Peyer's patch (tissue), 4 donors: ENCODE measurements at places on chromosomes 1 and 21.

DNA sequence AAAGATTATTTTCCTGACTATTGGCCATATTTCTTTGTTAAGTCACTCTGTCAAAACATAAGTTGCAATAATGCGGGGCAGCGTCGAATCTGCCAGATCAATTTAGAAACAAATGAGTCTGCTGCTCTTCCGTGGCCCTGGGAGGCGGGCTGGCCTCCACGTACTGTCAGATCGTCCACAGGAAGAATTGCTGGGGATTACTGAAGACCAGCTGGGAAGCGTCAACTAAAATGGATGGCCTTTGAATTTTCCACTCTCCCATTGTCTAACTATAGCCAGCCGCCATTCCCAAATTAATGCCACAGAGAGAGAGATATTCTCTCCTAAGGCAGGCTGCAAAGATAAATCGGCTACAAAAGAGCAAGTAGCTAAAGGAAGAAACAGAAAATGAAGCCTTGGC is 560.2 kb downstream of the SMYD3 start:
- no peak for DNase-seq

DNA sequence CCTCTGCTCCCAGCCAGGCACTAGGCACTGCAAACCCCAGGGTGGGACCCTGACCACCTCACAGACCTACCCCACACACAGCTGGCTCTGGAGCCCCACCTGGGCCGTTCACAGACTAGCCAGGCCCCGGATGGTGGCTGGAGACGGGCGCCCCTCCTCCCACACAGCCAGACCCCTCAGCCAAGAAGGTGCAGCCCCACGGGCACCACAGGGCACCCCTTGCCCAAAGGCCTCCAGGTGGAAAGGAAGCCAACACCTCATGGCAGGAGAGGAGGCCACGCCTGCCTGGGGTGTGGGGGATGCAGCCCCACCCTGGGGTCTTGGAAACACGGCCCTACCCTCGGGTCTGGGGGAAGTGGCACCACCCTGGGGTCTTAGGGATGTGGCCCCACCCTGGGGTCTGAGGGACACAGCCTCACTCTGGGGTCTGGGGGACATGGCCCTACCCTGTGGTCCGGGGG is 44.6 kb downstream of the WNT9A start:
- DNase-seq, result no peak

DNA sequence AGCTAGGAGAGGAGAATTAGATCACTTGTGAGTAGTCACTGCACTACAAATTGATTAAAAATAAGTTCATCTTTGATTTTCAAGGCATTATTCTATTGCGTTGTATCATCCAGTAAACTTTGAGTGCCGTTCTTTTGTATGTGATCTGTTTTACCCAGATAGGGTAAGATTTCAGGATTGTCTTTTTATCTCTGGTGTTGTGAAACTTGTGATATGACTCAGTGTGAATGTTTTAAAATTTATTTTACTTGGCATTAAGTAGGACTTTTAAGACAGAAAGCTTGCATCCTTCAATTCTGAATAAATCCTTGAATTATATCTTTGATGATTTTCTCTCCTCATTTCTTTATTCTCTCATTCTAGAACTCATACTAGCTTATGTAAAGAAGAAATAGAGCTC is 93.3 kb upstream of the ADAMTS5 start:
- no peak for DNase-seq

DNA sequence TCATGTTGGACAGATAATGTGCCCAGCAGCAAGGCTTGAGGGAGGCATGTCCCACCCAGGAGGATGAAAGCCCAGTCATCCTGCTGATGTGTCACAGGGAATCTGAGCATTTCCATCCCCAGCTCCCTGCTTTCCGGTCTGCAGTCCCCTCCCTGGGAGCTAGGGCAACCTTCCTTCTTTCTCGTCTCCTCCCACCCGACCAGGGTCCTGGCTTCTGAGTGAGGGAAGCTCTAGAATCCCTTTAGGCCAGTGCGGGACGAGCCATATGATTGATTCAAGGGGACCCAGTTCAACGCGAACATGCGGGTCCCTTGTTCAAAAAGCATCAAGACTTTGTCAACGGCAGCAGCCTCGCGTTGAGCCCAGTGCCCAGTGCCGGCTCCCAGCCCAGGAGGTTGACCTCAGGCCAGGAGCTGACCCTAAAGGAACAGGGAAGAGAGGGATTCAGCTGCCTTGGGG is 96.7 kb upstream of the TMPRSS2 start:
- no peak for DNase-seq

DNA sequence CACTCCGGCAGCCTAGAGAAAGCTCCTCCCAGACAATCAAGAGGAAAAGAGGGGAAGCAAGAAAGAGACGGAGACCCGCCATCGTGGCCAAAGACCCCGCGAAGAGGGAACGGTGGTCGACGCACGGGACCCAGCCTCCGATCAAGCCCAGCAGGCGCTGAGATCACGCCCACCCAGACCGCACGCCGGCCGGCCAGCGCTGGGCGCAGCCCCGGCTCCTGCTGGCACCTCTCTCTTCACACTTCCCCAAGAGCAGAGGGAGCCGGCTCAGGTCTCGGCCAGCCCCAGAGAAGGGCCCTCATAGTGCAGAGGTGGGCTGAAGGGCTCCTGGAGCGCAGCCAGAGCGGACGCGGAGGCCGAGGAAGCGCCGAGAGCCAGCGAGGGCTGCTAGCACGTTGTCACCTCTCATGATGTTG is 918.4 kb upstream of the ADAMTS5 start:
- DNase-seq, result no peak

DNA sequence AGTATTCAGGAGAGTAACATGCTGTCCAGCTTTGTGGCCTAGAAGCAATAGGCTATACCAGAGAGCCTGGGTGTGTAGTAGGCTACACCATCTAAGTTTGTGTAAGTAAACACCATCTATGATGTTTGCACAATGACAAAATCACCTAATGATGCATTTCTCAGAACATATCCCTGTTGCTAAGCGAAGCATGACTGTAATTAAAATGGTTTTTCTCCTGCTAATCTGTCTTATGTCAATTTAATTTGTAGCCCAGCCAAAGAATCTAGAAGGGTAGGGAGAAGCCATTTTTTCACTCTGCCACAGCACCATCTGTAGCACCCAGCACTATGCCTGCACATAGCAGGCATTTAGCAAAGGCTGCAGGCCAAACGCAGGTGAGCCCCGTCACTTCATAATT is 2.0 kb upstream of the TTC24 start:
- DNase-seq, result no peak

GRCh38 chr1:8025671-8026144 is 401 bp downstream of the ERRFI1 start:
- DNase-seq, result no peak

DNA sequence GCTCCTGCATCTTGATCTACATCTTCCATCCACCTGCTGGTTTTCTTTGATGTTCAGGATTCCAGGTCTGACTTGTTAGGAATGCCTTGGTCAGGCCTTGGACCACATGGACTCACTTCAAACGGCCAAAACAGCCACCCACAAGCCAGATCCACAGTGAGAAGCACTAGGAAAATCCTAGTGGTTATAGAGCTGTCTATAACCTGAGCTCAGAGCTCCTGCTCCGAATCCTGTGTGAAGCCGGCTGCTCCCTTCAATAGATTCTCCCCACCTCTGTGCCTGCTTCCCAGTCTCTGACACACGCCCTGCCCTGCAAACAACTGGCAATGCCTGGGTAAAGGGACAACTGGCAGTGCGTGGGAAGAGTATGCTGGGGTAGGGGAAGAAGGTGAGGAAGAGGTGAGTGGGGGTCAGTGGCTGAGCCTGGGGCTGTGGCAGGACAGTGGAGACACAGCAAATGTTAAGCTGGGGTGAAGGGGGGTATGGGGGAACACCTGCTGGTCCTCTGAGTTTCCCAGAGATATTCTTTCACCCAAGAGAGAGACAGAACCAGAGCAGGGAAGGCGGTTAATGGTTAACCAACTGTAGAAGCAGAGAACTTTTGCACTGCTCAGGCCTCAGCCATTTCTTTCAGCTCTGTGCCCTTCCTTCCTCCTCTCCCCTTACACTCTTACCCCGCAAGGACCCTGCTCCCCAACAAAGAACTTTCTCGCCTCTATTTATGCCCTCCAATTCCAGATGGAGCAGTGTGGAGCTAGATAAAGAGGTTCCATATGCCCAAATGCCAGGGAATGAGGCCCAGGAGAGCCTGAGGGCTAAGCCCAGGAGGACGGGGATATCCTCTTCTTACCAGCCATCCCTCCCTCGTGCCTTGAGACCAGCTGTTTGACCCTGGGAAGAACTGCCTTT is 4.5 kb downstream of the PLXNA2 start:
- DNase-seq, result peak; percentile 69

DNA sequence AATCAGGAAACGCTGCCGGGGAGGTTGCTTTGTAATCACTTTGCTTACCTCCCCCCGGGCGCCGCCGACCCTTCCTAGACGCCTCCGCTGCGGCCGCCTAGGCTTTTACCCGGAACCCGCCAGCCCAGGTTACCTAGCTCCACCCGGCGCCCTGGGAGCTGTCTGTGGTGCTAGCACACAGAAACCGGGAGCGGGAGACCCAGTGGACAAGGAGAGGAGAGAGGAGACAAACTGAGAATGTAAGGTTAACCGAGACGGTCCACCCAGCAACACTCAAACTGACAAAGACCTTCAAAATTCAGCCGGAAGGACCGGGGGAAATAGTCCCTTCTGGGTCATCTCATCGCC is 9.8 kb downstream of the BARHL2 start:
- DNase-seq, result peak; percentile 53

- DNase-seq, result peak; percentile 80
Measured at GRCh38 chr1:1019122-1019999, 559 bp upstream of the AGRN start.

GRCh38 chr1:153507926-153508583 is 27.7 kb downstream of the S100A6 start:
- no peak for DNase-seq

DNA sequence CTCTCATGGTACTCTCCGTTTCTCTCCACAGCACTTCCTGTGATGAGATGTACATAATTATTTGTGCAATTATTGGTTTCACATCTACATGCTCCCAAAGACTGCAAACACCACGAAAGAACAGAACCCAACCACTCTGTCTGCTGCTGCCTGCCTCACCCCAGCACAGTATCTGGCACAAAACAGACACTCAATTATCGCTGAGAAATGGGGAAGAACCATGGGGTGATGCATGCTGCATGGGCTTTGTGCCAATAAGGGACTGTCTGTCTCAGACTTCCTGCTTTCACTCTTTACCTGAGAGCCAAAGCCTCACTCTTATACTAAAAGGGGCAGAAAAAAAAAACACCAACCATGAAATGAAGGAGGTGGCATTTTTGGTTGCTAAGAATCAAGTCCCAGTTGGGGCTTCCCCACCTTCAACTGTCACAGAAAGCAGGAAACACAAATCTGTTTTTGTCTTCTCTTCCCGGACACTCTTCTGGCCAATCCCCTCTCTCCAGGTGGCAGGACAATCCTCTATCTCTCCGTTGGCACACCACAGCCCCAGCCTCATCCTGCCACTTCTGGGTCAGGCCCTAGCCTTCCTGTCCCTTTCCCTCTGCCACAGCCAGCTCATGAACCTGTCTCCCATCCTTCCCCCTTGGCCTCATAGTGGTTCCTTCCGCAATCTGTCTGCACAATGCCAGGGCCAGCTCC is 82.0 kb downstream of the TGFBR3 start:
- no peak for DNase-seq

DNA sequence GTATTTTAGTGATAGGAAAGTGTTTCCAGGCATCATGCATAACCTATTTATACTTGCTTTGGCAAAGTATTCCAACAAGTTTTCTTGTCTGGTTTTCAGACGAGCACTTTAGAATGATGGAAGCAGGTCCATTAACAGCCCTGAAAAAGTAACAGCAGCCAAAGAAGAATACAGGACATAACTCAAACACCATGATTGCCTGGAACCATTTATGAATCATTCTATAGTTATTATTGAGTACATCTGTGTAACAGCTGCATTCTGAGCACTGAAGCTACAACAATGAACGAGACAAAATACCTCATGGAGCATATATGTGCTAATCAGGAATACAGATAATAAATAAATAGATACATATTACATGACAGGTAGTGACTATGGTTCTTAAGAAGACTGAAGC is 12.6 kb downstream of the IL10RB start:
- DNase-seq, result no peak

- DNase-seq, result no peak
Measured at GRCh38 chr21:42388740-42389448, 7.0 kb downstream of the TMPRSS3 start.

DNA sequence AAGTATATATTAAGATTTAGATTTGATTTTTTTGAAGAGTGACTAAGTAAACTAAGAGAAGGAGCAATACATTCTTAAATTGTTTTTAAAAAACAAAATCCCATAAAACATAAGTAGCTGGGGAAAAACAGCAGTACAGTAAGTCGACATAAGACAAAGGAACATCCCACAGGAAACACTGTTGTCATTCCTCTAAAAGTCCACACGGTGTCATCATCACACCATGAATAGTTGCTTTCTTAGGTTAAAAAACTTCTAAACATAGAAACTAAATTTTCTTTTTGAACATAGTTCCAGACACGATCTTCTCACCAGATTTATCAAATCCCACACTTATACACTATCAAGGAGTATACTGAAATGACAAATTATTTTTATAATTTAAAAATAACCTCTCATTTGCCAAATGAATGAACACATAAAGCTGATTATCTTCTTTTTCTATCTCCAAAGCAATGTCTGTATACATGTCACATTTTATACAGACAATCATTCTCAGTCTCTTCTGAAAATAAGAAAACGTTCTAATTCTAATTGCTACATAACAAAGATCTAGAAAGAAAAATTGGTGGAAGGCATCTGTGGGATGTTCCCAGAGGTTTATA is 15.8 kb downstream of the ODF2L start:
- no peak for DNase-seq

DNA sequence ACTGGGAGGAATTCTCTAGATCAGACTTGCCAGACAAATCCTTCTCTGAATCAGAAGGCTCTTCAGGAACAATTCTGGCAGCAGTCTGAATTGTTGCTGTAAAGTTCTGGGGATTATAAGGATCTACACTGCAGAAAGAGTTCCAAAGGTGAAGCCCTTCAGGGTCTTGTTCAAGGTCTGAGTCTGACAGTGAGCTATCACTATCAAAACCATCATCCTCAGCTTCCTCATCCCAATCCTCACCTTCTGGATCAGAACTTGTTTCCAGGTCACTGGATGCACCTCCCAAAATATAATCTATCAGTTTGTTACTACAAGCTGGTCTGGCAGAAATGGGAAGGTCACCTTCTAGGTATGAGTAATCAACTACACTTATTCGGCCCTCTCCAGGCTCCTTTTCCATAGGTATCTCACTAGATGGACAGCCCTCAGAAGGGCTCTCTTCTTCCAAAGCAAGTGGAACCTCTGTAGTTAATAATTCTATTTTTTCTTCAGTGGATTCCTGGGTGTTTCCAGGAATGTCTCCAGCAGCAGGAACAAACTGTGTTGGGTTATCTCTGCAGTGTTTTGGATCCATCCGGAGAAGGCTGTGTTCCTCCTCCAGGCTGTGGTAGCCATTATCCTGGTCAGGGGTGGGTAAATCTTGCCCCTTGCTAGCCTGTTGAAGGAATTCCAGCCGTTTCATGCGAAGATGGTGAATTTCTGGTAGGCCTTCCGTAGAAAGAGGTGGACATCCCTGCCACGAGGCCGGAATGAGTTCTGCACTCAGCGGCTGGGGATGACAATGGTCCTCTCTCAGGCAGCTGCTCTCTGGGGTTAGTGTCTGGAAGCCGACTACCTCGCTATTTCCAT is 1.6 kb downstream of the PPP1R15B start:
- DNase-seq, result no peak

- DNase-seq, result no peak
Measured at GRCh38 chr1:20089328-20090077, 19.5 kb downstream of the PLA2G5 start.
